ENCODE measurements at places on chromosomes 13 and 19.

DNA sequence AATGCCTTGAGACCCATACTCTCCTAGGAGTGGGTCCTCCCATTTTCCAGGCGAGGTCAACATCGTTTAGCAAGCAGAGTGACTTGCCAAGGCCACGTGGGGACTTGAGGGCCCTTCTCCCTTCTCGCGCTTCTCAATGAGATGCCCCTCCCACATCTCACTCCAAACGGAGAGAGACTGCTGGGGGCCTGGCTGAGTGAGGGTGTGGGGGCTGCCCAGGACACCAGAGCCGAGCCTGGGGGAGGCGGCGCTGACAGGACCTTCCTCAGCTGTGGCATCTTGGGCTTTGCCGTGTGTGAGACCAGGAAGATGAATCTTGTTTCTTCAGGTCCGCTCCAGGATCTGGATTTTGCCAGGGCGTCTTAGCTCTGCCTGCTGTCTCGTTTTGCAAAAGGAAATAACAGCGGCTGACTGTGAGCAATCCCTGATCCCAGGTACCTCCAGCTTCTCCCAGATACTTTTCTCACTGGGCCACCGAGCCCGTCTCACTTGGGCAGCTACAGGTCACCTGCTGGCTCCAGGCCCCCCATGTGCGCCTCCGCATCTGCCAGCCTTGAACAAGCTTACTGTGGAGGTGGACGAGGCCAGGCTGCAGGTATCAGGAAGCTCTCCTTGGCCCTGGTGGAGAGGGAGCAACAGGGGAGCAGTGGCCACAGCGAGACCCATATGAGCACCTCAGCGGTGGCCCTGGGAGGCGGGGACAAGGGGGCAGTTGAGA, 6.0 kb downstream of the COX6B2 start:
- no peak for DNase-seq

DNA sequence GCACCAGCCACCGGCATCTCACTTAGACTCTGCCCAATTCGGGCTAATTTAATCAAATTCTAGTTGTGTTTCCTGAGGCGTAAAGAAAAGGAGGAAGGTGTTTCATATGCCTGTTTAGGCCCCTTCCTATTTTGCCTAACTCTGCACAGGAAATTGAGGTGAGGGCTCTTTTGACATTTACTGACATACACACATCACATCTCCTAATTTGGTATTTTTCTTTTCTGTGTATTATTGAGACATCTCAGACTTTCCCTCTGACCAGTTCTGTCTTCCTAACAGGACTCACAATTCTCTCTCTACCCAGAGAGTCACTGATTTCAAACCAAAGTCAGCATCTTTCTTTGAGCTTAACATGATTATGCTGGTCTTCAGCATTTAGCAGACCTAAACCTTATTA, 7.9 kb downstream of the CEACAM3 start:
- no peak for DNase-seq

GRCh38 chr13:90776051-90776748, 571.3 kb upstream of the MIR17HG start:
- no peak for DNase-seq

DNA sequence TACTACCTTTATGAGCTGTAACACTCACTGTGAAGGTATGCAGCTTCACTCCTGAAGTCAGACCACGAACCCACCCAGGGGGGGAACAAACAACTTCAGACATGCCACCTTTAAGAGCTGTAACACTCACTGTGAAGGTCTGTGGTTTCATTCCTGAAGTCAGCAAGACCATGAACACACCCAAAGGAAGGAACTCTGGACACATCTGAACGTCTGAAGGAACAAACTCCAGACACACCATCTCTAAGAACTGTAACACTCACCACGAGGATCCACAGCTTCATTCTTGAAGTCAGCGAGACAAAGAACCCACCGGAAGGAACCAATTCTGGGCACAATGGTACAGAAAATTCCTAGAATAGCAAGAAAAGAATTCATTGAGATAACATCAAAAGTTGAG, 1796.5 kb upstream of the MIR17HG start:
- no peak for DNase-seq

DNA sequence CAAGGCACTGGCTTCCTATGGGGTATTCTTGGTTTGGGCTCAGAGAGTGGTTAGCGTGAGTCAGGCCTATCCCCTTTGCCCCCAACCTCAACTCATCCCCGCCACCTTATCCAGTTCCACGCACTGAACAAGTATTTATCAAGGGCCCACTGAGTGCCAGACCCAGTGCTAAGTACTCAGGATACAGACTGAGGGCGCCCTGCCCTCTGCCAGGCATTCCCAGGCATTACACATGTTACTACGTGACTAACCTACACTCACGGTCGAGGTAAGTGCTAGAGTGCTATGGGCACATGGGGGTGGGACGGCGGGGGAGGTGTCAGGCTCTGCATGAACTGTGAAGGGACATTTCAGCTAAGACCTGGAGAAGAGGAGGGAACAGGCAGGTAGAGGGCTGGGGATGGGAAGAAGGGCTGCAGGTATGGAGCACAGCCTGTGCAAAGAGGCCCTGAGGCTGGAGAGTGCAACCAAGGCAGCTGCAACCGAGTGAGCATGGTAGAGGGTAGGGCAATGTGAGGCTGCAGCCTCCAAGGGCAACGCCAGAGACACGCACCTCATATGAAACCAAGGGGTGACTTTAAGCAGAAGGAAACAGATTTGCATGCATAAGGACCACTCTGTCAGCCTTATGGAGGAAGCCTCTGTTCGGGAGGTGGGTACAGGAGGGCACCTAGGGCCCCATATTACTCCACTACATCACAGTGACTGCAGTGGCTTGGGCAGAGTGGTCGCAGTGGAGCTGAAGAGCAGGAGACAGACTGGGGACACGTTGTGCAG, 22.5 kb downstream of the DHRS12 start:
- DNase-seq = no peak

DNA sequence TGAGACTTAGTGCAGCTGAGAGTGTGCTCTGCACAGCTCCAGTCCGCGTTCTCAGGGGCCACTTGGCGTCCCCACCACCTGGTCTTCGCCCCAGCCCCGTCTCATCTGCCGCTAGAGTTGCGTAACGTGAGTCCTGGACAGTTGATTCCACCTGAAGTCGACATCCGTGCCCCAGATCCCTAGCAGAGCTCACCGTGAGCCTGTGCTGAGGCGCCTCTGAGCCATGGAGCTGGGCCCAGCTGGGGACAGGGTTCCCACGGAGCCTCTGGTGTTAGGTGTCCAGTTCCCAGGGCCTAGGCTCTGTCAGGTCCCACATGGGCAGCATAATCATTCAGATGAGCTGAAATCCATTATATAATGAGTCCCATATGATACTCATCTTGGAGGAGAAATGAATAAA, 147.1 kb upstream of the SOX1 start:
- no peak for DNase-seq

DNA sequence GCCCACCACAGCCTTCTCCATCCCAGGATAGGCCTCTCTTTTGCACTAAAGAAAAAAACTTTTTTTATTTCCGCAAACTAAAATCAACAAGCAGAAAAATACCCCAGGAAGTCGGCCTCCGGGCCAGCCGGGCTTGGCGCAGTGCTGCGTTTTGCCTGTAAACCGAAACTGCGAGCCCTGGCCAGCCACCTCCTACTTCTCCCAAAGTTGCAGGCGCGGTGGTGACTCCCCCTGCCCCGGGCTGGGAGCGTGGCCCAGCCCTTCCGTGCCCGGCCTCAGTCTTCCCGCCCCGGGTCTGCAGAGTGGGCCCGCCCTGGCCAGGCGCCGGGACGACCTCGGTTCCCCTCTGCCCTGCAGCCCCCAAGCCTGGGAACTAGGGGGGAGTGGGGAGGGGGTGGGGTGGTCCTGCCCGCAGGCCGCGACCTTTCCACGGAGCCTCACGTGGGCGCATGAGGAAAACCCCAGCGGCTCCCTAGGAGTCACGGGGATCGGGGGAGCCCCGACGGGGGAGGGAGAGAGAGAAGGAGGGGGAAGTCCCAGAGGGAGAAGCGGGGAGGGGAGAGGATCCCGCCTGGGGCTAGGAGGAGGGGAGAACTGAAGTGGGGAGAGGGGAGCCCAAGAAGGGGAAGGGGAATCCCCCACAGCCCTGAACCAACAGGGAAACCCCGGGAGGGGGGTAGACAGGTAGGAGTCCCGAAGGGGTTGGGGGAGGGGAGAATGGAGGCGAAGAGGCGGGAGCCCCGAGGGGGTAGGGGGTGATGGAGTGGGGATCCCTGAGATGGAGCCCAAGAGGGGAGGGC, 3.0 kb downstream of the GADD45B start:
- peak; percentile 51 for DNase-seq

GRCh38 chr13:107554460-107554859, 660.9 kb downstream of the LIG4 start:
- no peak for DNase-seq

- DNase-seq = no peak
These were observed 34.6 kb downstream of the CRTC1 start for GRCh38 chr19:18718015-18718526.

- no peak for DNase-seq
These were observed 14.4 kb downstream of the LIG4 start for GRCh38 chr13:108200781-108201398.

GRCh38 chr19:8609279-8610040, 1.1 kb downstream of the ADAMTS10 start:
- peak; percentile 68 for DNase-seq

GRCh38 chr19:611481-611868, 21.8 kb downstream of the HCN2 start:
- DNase-seq = no peak
